ENCODE measurements at places on chromosomes 2 and 18.

DNA sequence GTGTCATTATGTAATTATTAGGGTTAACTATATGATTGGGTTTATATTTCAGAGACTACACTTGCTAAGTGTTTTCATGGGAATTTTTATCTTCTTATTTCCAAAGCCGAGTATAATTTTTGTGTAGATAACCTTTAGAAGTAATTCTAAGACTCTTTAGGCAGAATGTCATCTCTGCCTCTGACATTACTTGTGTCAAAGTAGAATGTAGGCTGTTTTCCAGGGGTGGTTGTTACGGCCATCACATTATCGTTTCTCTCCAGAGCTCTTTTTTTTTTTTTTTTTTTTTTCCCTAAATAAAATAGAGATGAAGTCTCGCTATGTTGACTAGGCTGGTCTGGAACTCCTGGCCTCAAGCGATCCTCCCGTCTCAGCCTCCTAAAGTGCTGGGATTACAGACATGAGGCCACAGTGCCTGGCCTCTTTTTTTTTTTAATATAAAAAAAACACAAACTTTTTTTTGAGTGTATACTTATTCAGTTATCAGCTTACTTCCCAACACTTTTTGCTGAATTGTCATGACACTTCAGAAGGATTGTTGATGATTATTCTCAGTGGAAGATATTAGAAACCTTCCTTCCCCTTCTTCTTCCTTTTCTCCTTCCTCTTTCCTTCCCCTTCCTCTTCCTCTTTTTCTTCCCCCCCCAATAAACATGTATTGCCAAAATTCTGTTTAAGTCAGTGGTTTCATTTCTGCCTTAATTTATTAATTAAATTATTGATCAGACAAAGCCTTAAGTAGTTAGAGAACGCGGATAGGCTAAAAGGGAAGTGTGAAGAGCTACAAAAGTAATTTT lies 2.3 kb downstream of the PIKFYVE start:
- no peak for DNase-seq

DNA sequence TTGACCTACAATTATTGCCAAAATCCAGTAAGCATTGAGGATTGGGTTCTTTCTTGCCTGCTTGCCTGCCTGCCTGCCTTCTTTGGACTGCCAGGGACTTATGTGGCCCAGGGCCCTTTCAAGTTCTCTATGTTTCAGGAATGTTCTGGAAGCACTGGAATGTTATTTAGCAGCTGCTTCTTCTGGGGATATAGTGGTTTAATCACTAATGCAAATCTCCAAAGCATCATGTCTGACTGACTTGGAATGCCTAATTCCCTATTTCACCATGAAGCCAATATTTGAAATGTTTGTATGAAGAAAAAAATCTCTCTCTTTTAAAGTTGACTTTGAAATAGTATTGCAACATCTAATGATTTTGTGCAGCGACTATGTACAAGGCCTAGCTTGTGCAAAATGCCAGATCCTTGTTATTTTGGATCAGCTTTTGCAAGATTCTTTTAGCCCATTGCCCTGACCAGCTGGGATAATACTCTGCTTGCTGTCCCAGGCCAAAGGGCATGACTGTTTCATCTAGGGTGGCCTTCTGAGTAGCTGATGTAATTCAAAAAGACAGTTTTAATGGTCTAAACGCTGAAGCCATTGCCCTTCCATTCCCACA lies 204.6 kb downstream of the RND3 start:
- no peak for DNase-seq

DNA sequence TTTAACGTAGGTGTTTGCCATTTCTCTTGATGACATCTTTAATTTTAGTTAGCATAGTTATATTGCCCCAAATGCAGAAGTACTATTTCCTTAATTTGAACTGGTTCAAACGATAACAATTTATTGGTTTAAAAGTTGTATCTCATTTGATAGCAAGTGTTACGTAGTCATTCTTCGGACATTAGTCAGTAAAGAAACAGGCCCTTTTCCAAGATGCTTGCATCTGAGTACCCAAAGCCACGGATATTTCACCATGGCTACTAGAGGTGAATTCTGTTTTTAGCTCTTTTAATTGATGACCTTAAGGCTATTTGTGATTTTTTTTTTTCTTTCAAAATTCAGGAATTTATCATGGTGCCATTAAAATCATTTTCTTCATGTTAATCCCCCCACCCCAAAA lies 32.1 kb downstream of the GLS start:
- no peak for DNase-seq

DNA sequence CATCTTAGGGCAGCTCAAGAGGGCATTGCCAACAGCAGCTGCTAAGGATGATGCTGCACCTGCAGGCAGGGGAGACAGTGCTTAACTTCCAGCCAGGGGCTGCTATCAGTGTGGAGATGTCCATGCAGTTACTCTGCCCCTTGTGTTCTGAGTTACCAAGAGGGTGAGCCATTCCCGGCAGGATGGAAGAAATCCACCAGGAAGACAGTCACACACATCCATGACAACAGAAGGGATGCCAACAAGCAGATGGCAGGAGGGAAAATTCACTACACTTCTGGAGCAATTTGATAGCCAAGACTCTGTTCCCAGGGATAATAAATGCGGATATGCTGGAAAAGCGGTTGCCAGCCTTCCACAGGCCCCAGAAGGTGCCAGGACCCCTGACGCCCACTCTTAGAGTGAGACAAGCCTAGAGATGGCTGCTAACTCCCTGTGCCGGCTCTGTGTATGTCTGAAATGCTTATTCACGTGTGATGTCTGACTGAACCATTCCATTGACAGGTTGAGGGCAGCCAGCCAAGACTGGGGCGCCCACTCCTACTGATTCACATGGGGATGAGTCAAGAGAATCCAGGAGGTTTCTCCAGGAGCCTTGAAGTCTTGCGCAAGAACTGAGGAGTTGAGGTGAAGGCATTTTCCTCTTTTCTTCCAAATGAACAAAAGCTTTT lies 24.5 kb downstream of the LOXHD1 start:
- DNase-seq, result no peak

GRCh38 chr18:8721716-8722115 lies 16.4 kb downstream of the MTCL1 start:
- DNase-seq, result no peak

GRCh38 chr18:36255072-36255698 lies 42.3 kb upstream of the FHOD3 start:
- no peak for DNase-seq

DNA sequence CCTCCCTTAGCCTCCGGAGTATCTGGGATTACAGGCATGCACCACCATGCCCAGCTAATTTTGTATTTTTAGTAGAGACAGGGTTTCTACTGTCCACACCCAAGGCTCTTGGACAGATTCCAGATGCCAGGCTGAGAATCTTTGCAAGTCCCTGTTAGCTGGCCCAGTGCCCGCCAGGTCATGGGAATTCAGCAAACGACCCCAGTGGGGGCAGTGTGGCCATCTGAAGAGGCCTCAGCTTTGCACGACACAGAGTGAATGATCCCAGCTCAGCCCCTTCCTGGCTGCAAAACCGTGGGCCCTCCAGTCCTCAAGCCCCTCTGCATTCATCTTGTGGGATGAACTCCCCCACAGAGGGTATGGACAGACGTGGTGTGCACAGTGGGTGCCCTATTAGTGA lies 179.5 kb upstream of the ID2 start:
- DNase-seq, result no peak

GRCh38 chr18:35484034-35484433 lies 13.7 kb downstream of the INO80C start:
- DNase-seq, result no peak

- no peak for DNase-seq
Measured at GRCh38 chr2:218369330-218369729, 12.7 kb downstream of the CATIP start.

GRCh38 chr2:5736886-5737285 lies 44.7 kb downstream of the SOX11 start:
- DNase-seq, result no peak

DNA sequence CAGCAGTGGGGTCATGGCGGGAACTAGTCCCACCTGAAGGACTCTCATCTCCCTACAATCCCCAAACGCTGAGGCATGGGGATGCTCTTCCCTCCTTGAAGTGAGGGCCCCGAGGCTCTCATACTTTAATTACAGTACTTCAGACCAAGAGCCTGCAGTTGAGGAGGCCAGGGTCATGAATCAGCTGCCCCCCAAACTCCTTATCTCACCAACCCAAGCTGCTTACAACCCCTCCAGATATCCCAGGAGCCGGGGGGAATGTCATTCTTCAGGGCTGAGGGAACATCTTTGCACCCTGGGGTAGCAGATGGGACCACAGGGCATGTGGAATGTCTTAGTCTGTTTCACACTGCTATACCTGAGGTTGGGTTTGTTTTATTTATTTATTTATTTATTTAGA lies 2.8 kb upstream of the CAPN10 start:
- no peak for DNase-seq

- DNase-seq, result no peak
Measured at GRCh38 chr2:201847481-201847880, 41.1 kb downstream of the CDK15 start.

DNA sequence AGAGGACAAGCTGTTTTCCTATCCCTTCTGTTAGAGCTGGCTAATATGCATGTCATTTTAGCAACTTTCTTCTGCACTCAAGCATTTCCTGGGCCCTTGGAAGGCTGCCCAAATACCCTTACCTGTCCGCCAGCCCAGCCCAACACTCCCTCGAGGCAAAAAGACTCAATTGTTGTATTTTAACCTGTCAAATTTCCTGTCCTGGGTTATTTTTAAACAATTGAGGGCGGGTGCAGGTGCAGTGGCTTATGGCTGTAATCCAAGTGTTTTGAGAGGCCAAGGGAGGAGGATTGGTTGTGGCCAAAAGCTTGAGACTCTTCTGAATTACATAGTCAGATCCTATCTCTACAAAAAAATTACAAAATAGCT lies 125.0 kb upstream of the ARHGAP28 start:
- DNase-seq, result no peak
